A549 treated with Mapracorat at 1 μM for 4 hours (cell line): ENCODE measurements at places on chromosomes 3 and 15. TPM values are rescaled to one million over a fixed set of nuclear protein-coding genes. Genes with fewer than 3 reads are reported as not detected.

SGO1 gene
- 12.3 to 17.3 TPM (median 14.3 TPM) in 5 replicates for total RNA-seq

PAK6 gene
- total RNA-seq, result 0.43 to 0.86 TPM (median 0.60 TPM) in 5 replicates

FGD5 gene
- total RNA-seq, result not detected in 5 replicates

SEMA6D gene
- total RNA-seq, result not detected in 5 replicates

ZKSCAN7 gene
- total RNA-seq, result not detected in 5 replicates

IRAK2 gene
- 15.6 to 20.5 TPM (median 16.6 TPM) in 5 replicates for total RNA-seq

SEMA7A gene
- total RNA-seq, result 1.5 to 2.1 TPM (median 1.7 TPM) in 5 replicates

DLEC1 gene
- total RNA-seq, result 0.03 to 0.05 TPM (median 0.04 TPM) in 3 of 5 replicates, not detected in the others

DLL4 gene
- 1.1 to 2.0 TPM (median 1.8 TPM) in 5 replicates for total RNA-seq

P2RY13 gene
- not detected in 5 replicates for total RNA-seq

TOPBP1 gene
- total RNA-seq, result 19.3 to 24.9 TPM (median 23.5 TPM) in 5 replicates

STRA6 gene
- 52.1 to 86.8 TPM (median 69.6 TPM) in 5 replicates for total RNA-seq

GOLGA8M gene
- 0.08 to 0.40 TPM in 2 of 5 replicates, not detected in the others for total RNA-seq

PROS1 gene
- 9.8 to 13.3 TPM (median 11.4 TPM) in 5 replicates for total RNA-seq

TM4SF4 gene
- total RNA-seq, result 25.7 to 46.4 TPM (median 34.4 TPM) in 5 replicates

SOX2 gene
- total RNA-seq, result 0.45 to 0.53 TPM (median 0.49 TPM) in 5 replicates

KBTBD8 gene
- total RNA-seq, result 0.31 to 1.6 TPM (median 0.46 TPM) in 5 replicates

ACOX2 gene
- 5.9 to 9.8 TPM (median 7.6 TPM) in 5 replicates for total RNA-seq

ISL2 gene
- 2.4 to 3.9 TPM (median 3.5 TPM) in 5 replicates for total RNA-seq

SLC28A1 gene
- 0.06 TPM in 2 of 5 replicates, not detected in the others for total RNA-seq

THSD4 gene
- 20.3 to 28.3 TPM (median 24.4 TPM) in 5 replicates for total RNA-seq

TBC1D23 gene
- 11.1 to 13.7 TPM (median 12.8 TPM) in 5 replicates for total RNA-seq

SPTBN5 gene
- 0.16 to 0.34 TPM (median 0.25 TPM) in 5 replicates for total RNA-seq

IGSF11 gene
- total RNA-seq, result 2.7 to 4.7 TPM (median 4.3 TPM) in 5 replicates

SST gene
- not detected in 5 replicates for total RNA-seq

PLA2G4E gene
- total RNA-seq, result not detected in 5 replicates

MME gene
- total RNA-seq, result not detected in 5 replicates

CFAP92 gene
- total RNA-seq, result 0.21 TPM in 1 of 5 replicates, not detected in the others

AADACL2 gene
- not detected in 5 replicates for total RNA-seq

ZMYND10 gene
- 1.1 to 1.3 TPM (median 1.2 TPM) in 5 replicates for total RNA-seq

REC114 gene
- total RNA-seq, result not detected in 5 replicates

WDR93 gene
- total RNA-seq, result 0.07 to 0.25 TPM (median 0.19 TPM) in 5 replicates

ZNF385D gene
- total RNA-seq, result 0.42 TPM in 1 of 5 replicates, not detected in the others

GABRR3 gene
- total RNA-seq, result not detected in 5 replicates
